ENCODE measurements at places on chromosomes 11 and 22.

DNA sequence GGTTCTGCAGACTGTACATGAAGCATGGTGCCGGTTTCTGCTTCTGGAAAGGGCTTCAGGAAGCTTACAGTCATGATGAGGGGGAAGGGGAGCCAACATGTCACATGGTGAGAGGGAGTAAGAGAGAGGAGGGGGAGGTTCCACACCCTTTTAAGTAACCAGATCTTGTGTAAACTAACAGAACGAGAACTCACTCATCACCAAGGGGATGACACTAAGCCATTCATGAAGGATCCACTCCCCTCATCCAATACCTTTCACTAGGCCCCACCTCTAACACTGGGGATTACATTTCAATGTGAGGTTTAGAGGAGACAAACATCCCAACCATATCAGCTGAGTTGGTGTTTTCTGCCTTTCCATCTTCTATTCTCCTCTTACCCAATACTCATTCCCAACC is 83.5 kb downstream of the BDNF start:
- DNase-seq, result no peak

DNA sequence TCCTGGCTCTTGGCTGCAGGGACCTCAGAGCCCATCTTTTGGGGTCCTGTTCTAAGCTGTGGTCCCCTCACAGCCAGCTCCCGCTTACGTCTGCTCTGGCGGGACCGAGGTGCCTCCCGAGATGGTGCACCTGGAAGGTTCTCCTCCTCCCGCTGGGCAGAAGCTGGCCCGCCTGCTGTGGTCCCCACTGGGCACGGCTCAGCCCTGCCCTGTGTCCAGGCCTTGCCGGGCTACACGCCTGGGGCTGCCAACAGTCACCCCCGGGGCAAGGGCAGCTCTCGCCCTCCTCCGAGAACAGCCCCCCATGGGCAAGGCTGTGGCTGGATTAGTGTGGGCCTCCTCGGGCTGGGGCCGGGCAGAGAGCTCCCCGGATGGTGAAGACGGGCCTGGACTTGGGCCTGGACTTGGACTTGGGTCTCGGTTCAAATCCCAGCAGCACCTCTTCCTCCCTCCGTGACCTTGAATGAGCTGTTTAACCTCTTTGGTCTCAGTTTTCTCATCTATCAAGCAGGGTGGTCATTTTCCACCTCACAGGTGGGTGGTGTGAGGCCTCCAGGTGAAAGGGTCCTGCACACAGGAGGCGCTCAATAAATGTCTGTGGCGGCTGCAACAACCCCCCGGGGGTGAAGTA is 998 bp downstream of the BAIAP2L2 start:
- DNase-seq, result no peak

GRCh38 chr11:25272214-25272613 is 775.4 kb downstream of the LUZP2 start:
- DNase-seq, result no peak

GRCh38 chr11:95699631-95700470 is 89.7 kb downstream of the FAM76B start:
- no peak for DNase-seq

- no peak for DNase-seq
These were observed 25.3 kb downstream of the SCN3B start for GRCh38 chr11:123628936-123629683.

DNA sequence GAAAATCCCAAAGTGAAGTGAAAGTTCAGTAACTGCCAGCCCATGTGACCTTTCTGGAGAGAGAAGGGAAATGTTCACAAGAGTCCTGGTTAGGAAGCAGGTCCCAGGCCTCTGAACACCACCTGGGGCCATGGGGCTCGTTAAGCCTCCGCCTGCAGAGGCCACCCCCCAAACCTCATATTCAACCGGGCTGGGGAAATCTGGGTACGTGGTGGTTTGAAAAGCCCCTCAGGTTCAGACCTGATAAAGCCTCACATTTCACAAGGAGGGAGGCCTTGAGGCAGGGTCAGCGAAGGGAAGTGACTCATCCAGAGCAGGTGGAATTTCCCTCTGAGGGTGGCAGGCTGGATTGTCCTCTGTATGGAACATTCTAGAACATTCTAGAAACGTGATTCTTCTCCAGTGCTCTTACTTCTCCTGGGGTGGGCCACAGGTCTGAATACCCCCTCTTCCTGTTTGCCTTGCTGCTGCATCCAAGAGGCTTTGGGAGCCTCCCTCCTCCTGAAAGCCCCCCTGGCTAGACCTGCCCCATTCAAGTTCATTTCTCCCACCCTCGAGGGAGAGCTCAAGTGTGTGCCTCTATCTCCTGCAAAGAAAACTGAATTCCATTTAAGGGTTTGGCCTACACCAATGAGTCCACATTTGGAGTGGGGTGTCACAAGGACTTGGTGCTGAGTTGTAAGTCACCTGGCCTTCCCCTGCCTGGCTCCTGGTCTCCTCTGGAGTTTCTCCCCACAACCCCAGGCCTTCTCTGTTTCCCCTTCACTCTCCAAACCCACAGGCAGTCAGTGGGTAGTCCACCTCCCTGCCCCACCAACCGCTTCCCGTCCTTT is 6.3 kb downstream of the FXYD2 start:
- DNase-seq, result no peak

GRCh38 chr11:86983021-86983488 is 27.9 kb upstream of the FZD4 start:
- no peak for DNase-seq

GRCh38 chr11:134739136-134739535 is 327.1 kb upstream of the B3GAT1 start:
- DNase-seq, result no peak

DNA sequence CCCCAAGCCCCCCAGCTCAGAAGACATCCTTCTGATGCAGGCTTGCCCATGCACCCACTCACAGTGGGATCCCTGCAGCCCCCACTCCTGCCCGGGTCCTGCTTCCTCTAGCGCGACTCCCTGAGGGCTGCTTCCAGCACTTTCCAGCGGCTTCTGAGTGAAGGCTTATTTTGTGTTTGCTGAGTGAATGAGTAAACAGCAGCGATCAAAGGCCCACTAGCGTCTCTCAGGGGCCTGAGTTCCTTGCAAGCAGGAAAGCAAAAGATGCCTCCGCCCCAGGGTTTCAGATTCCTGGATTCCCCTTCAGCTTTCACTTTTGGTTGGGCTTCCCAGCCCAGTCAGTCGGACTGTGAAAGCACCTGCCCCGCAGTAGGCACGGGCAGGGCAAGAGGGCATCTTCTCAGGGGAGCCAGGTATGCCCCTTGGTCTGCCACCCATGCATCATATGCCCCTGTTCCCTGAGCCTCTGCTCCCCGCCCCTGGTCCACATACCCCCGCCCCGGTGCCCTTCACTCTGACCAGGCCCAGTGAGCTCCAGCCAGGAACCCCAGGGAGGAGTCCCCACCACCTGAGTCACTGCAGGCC is 9.2 kb downstream of the FADD start:
- DNase-seq, result no peak

- DNase-seq, result no peak
These were observed 5.2 kb upstream of the ARRB1 start for GRCh38 chr11:75356613-75357012.

GRCh38 chr11:15146271-15147003 is 31.7 kb downstream of the INSC start:
- no peak for DNase-seq

- DNase-seq, result no peak
These were observed 13.8 kb downstream of the PRRG4 start for GRCh38 chr11:32843544-32843943.

- DNase-seq, result no peak
These were observed 281.5 kb upstream of the NARS2 start for GRCh38 chr11:78856211-78856610.

GRCh38 chr11:74412321-74412720 is 14.1 kb upstream of the PGM2L1 start:
- no peak for DNase-seq

DNA sequence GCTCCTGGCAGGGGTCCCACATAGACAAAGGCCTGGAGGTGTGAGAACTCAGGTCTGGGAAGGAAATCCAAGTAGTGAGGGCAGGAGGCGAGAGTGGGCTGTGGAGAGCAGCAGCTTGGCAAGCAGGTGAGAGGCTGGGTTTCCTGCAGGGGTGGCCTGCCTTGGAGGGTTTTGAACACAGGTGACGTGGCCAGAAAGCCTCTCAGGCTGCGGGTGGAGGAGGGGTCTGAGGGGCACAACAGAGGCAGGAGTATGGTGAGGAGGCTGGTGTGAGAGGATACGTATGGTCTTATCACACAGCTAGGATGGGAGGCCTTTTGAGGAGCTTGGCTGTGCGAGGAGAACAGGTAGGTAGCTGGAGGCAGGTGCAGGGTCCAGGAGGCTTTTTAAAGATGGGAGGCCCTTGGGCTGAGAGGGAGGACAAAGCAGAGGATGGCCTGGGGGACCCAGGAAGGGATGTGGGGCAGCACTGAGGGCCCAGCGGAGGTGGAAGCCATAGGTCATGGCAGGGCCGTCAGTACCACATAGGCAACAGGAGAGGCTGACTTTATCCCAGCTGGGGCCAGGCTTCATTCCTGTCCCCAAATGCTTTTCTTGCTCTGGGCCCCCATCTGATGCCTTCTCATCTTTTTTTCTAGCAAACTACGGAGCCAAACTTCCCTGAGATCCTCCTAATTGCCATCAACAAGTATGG is 84.4 kb downstream of the MYO7A start:
- no peak for DNase-seq

Data from NCI-H2081 treated with DMSO at 0.1 percent for 48 hours (cell line).